Activated naive CD4-positive, alpha-beta T cell treated with anti-CD3 and anti-CD28 coated beads, Interleukin-2, amount 10 ng/mL, durations not matched to agents 7 days and 5 days (primary cell): ENCODE measurements at places on chromosomes 13 and 19.

- DNase-seq = no peak
These were observed 1447.6 kb downstream of the UQCRFS1 start for GRCh38 chr19:27765397-27765796.

GRCh38 chr13:25114220-25114619 is 18.3 kb downstream of the PABPC3 start:
- peak; percentile 77 for DNase-seq

DNA sequence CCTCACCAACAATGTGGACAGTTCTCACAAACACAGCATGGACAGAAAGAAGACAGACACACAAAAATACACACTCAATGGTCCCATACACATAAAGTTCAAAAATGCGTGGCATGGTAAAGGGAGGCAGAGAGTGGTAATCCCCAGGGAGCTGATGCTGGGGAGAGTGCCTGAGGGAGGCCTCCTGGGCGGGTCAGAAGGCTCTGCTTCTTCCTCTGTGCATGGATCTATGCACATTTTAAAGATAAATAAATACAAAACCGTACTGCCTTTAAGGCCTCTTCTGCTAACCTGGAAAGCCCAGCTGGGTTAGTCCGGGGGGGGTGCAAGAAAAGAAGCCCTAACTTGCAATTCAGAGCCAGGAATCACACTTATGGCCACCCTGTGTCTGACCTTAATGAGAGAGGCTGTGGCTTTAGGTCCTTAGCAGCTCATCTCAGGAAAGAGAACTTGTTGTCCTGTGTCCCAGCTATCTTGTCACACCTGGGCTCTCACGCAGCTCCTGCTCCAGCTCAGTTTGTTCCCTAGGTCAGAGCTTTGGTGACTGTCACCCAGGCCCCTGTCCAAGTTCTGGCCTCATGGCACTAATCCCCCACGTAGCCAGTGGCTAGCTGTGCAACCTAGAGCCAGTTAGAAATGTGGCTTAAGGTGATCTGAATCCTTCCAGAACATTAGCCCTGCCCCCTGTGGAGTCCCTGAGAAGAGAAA is 28.5 kb downstream of the POP4 start:
- no peak for DNase-seq

DNA sequence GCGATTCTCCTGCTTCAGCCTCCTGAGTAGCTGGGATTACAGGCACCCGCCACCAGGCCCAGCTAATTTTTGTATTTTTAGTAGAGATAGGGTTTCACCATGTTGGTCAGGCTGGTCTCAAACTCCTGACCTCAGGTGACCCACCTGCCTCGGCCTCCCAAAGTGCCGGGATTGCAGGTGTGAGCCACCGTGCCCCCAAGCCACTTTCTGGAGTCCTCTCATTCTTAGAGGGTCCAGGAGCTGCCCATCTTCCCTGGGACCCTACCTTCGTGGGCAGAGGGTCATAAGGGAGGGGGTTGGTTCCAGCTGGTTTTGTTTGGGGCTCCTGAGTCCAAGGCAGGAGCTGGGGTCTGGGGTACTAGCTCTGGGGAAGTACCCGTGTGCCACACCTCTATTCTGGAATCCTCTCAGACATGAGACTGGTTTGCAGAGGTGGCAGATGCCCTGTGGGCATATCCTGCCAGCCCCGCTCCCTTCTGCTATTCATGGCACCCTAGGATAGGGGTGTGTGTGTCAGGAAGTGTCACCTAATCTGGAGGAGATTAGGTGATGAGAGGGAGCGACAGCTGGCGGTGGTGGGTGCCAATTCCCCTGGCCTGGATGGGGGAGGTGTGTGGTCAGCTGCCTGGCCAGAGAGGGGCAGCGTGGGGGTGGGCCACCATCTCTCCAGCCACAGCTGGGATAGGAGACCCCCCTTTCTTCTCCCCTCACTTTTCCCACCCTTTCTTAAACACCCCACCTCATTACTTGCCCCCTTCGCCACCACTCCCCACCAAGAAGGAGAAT is 2.1 kb downstream of the PRMT1 start:
- no peak for DNase-seq

DNA sequence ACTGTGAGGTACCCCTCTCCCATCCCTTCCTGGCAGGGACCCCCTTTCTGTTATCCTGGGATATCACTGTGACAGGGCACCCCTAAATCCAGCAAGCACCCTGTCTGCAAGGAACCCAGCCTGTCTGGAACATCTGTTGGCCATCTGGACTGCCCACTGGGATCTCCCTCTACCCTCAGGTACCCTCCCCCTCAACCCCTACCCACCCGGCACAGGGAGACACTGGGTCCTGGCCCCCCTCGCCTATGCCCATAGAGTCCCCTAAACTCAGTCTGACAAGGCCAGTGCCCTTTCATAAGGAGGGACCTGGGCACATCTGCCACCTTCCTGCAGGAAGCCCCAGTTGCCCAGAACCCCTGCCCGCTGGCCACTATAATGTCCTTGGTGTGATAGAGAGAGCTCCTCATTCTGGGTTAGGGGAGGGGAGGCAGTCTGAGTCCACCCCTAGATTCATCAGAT is 2.8 kb upstream of the SLC27A5 start:
- no peak for DNase-seq

GRCh38 chr13:113744197-113745000 is 14.6 kb upstream of the TMEM255B start:
- DNase-seq = no peak

- DNase-seq = no peak
These were observed 482.3 kb upstream of the SGCG start for GRCh38 chr13:22698467-22698866.

- no peak for DNase-seq
These were observed 66.7 kb downstream of the SIPA1L3 start for GRCh38 chr19:37973666-37974065.

GRCh38 chr19:43468354-43469159 is 3.1 kb upstream of the LYPD3 start:
- no peak for DNase-seq

DNA sequence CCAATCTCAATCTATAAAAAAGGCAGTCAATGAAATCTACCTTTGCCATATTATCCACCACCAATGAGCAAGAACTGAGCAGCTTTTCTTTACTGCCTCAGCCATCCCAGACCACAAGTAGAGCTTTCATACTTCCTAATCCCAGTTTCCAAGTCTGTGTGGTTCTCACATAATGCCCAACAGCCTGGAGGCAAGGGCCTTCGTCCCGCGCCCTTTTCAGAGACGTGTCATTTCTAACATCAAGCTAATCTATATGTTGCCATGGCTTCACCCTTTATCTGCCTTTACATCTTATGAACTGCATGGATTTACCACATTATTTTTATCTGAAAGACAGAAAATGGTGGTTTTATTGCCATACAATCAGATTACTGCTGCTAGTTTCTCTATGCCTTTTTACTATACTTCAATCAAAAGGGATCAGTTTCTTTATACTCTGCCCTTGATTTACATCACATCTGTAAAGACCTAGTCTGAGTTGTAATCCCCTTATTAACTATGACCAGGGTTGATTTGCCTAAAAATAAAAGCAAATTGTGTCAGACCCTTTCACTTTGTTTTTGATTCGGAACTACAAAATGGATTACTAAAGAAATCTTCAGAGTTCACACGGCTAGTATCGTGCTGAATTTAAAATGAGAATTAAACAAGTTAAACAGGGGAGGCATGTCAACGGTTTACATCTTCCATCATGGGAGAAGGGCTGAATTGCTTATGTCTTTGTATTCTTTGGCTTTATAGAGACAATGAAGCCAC is 5.9 kb downstream of the EFNB2 start:
- DNase-seq = no peak

- DNase-seq = peak; percentile 4
These were observed 30.1 kb downstream of the CCDC8 start for GRCh38 chr19:46383171-46383815.

DNA sequence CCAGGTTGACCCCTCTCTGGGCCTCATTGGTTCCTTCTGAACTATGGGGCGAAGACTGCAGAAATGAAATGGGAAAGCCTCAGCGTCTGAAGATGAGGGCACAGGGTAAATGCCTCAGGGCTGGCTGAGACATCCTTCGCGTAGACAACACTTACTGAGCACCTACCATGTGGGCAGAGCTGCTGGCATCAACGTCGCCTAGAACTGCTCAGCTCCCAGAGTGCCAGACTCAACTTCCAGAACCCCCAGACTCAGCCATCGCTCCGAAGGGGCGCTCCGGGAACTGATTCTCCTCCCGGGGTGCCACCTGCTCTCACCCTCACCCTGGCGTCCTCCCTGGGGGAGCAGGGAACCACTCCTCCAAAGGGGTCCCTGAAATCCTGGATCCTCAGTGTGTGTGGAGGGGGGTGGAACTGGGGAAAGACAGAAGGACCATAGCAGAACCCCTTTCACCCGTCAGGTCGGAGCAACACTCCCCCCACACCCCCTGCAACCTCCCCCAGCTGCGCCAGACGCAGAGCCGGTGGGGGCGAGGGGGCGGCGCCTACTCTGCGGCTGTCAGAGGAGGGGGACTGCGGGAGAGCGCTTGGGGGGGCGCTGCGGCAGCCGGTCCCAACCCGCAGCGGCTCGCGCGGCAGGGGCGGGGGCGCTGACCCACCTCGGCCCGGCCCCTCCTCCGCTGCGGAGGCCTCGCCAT is 8.2 kb upstream of the NFIC start:
- DNase-seq = peak; percentile 46

DNA sequence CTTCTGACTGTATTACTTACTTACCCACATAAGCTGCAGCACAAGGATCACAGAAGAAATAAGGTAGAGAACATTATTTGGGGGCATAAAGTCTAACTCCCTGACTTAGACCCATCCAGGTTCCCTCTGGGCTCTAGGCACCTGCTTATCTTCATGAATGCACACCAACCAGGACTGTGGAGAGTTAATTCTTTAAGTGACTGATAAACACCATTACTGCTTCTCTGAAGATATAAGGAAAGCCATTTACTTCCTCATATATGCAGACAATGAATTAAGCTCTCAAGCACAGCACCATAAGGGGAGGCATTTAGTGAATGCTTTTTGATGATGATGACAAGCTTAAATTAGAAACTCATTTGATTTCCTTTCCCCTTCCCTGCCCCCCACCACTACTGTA is 22.5 kb downstream of the OBI1 start:
- DNase-seq = no peak

DNA sequence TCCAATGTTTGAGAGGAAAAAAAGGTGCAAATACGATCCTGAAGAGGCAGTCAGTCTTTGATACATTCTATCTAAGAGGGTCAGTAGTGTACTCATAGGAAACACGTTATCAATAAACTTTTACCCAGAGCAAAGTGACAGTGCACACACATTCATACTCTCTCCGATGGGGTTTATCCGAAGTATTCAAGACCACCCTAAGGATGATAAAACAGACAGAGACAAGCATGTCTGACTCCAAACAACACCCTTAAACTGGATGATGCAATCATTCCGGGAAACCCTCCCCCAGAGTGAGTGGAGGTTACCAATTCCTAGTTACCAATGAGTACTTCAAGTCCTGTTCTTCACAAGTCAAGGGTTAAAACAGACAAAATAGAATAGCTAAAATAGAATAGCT is 79.1 kb downstream of the DNAJC3 start:
- no peak for DNase-seq

DNA sequence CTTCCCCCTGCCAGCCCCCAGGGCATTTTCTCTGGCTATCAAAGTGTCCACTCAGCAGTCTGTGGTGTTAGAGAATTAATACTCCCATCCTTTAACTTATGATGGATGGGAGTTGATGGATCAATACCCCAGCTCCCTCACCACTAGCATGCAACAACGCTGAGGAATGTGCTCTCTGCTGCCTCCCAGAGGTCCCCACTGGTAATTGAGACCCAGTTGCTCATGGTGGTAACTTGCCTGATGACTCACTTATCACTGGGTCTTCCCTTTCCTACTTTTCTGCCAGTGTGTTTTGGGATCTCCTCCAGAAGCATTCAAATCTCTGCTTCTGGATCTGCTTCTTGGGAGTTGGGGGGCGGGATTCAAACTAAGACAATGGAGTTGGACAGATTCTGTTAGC is 20.3 kb upstream of the CACNA1A start:
- DNase-seq = peak; percentile 32

DNA sequence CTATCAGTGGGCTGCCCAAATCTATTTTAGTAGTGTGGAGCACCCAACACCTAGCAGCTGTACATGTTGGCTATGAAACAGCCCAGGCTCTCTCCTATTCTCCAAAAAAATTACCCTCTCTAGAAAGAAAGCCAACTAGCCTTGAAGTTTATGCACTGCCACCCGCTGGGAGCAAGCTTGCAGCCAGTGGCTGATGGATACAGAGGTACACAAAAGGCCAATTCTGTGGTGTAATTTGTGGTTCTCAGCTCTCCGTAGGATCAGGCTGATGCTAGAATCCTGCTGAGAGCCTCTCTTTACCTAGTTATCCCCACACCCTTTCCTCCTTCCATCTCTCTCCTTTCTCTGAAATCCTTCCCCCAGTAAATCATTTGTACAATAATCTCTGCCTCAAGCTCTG is 1120.7 kb downstream of the DIAPH3 start:
- no peak for DNase-seq

DNA sequence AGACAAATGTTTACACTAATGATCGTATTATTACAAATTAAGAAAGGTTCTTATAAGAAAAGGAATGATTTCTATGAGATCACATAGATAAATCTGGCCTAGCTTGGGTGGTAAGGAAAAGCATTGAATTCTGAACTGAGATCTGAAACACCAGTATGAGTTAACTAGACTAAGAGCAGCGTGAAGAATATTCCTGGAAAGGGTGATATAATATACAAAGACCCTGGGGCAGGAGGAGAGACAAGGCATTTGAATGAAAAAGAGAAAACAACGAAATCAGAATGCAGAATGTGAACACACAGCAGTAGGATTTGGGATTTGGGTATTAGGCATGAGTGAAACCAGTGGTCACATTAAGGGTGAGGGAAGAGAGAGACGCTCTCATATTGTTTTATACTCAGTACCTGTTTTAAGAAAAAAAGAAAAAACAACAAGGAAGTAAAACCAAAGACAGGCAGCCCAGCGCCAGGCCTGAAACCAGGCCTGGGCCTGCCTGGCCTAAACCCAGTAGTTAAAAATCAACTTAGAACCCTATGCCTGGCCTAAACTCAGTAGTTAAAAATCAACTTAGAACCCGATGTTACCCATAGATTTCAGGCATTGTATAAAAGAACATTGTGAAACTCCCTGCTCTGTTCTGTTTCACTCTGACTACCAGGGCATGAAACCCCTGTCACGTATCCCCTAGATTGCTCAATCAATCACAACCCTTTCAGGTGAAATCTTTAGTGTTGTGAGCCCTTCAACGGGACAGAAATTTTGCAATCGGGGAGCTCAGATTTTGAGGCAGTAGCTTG is 287.1 kb downstream of the ITGBL1 start:
- no peak for DNase-seq

GRCh38 chr19:6906559-6907060 is 19.2 kb downstream of the ADGRE1 start:
- DNase-seq = no peak

DNA sequence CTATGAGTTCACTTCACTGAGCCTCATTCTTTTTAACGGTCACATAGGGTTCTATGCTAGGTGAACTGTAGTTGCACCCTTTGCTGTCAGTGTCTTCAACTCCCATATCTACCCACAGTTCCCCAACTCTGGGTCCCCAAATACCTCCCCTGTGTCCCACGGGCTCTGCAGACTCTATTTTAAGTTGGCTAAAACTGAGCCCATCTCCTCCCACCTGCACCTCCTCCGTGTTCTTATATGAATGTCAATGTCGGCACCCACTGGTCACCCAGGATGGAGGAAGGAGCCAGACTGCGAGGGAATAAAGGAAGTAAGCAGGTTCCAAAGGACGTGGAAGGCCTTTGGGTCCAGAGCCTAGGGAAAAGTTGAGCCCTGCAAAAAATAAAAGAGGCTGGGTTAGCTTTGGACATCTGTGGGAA is 802 bp upstream of the PIN1 start:
- no peak for DNase-seq

- peak; percentile 51 for DNase-seq
These were observed 545 bp downstream of the BTBD2 start for GRCh38 chr19:2014731-2015607.

- DNase-seq = no peak
These were observed 155.2 kb upstream of the IPO5 start for GRCh38 chr13:97798171-97798821.
